Stimulated activated CD8-positive, alpha-beta memory T cell treated with anti-CD3 and anti-CD28 coated beads, Interleukin-2, amount 100 ng/mL, for 1 hour (primary cell): ENCODE measurements at places on chromosomes 11 and 22.

GRCh38 chr11:67002921-67003411 lies 20.0 kb upstream of the SYT12 start:
- DNase-seq = no peak

DNA sequence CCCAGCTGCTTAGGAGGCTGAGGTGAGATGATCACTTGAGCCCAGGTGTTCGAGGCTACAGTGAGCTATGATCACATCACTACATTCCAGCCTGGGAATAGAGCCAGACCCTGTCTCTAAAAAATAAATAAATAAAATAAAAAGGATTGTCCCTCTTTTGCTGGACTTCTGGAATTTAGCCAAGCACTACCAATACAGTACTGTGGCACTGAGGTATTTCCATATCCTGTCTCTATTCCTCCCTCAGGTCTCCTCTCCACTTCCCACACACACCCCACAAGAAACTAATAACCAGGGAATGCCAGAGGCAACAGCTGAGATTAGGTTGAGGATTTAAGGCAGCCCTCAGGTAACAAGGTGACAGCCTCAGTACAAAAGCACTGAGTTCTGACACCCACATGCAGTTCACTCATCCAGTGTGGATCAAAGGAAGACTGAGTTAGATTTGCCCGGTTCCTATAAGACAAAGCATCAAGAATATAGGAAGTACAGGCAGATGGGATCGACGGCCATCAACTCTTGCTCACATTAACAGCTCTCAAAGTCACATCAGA lies 4.5 kb upstream of the PPP2R1B start:
- DNase-seq = no peak

DNA sequence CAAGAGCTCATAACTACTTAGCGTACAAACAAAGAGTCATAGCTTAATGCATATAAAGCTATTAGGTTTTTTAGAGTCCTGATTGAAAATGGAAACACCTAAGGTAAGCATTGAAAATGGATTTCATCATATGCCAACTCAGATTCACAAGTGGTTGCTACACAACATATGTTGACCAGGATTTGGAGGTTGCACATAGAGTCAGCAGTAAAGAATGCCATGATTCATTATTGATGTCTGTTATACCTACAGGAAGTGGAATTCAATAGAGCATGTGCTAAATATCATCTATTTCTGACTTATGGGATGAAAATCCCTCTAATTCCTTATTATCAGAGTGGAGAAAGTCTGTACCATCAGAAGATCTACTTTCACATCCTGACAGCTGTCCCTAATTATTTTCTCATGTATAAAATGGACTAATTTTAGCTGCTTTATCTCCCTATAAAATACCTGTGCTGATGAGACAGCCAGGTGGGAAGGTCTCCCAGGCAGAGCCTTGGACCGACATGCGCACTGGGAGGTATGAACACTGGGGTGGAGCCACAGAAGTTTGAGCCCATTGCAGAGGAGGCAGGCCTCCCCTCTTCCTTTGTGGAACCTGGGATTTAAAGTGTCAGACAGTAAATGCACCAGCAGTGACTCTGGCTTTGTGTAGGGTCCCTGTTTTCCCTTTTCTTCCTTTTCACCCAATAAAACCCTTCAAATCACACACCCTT lies 204.2 kb downstream of the AASDHPPT start:
- no peak for DNase-seq

DNA sequence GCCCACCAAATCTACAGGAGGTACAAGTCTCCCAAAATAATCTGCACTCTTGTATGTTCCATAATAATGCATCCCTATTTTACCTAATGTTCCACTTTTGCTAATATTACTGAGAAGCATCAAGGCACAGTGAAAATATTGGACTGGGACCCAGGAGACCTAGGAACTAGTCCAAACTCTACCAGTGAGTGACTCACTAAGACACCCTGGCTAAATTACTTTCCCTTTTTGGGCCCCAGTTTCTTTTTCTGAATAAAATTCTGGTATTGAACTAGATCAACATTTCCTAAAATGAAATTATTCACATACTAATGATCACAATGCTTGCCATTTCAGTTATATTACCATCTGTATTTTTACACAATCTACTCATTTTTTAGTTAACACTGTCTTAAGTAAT lies 19.6 kb downstream of the THAP12 start:
- no peak for DNase-seq

DNA sequence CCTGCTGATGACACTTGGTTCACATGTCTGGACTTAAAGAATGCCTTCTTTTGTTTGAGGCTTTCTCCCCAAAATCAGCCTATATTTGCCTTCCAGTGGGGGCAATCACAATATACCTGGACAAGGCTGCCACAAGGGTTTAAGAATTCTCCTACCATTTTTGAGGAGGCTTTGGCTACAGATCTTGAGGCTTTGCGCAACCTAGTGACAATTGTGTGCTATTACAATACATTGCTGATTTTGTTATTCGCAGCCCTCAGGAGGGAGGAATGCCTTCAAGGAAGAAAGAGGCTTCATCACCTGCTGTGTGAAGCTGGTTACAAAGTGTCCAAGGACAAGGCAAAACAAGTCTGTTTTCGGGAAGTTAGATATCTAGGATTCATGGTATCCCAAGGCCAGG lies 50.8 kb upstream of the OR4C15 start:
- no peak for DNase-seq

GRCh38 chr11:128323381-128323780 lies 264.0 kb downstream of the ETS1 start:
- no peak for DNase-seq

- no peak for DNase-seq
Measured at GRCh38 chr11:133277886-133278285, 254.4 kb downstream of the OPCML start.

GRCh38 chr11:64032050-64032449 lies 3.7 kb upstream of the FLRT1 start:
- no peak for DNase-seq

DNA sequence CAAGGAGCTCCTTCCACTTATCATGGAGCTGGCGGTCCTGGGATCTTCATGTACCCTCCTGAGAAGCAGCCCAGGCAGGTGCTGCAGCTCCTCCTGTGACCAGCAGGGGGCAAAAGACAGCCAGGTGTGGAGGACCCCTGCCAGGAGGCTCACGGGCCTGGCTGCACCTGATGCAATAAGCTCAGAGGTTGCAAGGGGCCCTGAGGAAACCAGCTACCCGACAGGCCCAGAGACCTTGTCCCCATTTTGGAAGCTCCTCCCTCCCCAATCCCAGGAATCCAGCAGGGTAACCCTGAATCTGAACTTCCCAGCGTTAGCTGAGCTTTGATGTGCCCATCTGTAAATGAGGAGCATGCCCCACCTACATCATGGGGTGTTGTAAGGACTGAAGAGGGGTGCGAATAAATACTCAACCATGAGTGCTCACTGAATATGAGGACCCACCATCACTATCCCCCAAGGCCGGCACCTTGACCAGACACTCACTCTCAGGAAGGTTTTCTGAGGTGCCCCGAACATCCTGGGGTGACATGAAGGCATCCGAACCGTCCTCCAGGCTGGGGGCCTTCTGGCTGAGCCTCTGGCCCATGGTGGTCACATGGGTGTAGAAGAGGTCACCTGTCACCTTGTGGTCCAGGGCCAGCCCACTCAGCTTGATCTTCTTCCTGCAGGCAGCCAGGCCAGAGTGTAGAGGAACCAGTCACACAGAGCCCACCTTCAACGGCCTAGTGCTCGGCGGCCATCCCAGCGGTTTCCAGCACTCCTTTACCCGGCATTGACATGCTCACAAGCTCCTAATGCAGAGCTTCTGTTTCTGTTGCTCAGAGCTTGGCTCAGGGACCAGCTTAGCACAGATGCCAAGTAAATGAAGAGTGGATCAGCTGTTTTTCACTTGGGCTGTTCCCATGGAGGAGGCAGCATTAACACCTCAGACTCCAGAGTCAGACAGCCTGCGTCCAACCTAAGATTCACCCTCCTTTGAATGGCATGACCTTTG lies 21.7 kb downstream of the SLC43A1 start:
- peak; percentile 54 for DNase-seq

DNA sequence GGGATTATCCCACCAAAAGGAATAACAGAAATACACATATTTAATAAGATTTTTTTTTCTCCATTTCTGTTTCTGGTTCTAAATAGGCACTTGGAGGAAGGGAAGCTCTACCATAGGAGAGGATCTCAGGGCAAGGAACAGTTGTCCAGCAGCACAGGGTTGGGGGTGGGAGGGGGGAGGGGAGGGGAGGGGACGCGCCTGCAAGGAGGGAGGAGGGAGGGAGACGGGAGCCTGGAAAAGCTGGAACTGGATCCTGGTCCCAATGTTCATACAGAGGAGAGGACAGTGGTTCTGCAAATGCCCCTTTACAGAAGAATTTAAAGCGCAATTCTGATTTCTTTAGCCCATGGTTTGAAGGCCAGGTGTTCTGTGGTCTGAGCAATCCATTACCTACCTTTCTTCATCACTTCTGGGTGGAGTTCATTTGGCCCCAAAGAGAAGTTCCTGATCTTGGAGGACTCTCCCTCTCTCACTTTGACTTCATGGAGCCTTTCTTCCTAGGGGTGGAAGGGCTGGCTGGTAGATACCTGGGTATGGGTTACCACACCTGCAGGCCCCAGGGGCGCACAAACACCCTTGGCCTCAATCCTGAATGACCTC lies 348.9 kb upstream of the NCAM1 start:
- no peak for DNase-seq

GRCh38 chr11:77397631-77398030 lies 76.3 kb downstream of the PAK1 start:
- DNase-seq = no peak

DNA sequence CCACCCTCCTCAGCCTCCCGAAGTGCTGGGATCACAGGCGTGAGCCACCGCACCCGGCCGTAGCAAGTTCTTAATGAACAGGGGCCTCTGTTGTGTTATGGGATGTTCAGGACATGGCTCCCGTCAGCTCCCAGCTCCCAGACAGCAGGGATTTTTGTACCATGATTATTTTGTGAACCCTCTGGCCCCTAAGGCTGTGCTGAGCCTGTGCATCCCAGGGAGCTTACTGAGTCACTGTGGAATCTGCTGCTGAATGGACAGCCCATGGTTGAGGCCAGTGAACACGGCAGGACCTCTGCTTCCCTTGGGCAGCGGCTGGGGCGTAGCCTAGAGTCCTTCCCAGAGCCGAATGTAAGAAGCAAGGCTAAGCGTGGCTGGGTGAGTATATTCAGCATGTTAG lies 245.2 kb downstream of the NTM start:
- no peak for DNase-seq

DNA sequence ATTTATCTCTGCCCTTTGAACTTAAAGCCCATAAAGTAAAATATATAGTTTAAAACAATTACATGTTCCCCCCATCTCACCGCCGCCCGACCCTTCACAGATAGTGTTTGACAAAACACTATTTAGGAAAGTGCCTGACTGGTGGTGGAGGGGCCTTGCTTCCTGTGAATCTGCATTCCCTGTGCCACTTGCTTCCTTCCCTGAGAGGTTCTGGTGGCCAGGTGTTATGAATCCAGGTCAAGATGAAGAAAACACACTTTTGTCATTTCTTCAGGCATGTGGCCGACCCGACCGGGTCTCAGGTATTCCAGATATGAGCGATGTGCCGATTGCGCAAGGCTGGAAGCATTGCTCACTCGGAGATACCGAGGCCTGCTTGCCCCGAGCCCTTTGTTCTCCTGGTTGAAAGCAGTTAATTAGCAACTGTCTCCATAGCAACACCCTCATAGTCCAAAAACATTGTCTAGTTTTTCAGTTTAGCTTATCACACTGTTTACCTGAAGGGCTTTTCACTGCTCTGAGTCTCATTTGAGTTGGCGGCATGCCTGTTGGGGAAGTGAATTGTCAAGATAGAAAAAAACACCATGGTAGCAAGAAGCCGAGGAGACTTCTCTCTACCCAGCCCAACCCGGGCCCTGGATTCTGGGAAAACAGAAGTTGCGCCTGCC lies 128.3 kb downstream of the TEAD1 start:
- no peak for DNase-seq

- no peak for DNase-seq
Measured at GRCh38 chr11:133947321-133947756, 9.4 kb downstream of the IGSF9B start.

- DNase-seq = no peak
Measured at GRCh38 chr11:57901756-57902155, 121.9 kb upstream of the OR9Q1 start.

GRCh38 chr11:44377121-44377520 lies 67.2 kb upstream of the ALX4 start:
- DNase-seq = no peak

GRCh38 chr11:1931341-1932104 lies 12.0 kb downstream of the TNNT3 start:
- no peak for DNase-seq

DNA sequence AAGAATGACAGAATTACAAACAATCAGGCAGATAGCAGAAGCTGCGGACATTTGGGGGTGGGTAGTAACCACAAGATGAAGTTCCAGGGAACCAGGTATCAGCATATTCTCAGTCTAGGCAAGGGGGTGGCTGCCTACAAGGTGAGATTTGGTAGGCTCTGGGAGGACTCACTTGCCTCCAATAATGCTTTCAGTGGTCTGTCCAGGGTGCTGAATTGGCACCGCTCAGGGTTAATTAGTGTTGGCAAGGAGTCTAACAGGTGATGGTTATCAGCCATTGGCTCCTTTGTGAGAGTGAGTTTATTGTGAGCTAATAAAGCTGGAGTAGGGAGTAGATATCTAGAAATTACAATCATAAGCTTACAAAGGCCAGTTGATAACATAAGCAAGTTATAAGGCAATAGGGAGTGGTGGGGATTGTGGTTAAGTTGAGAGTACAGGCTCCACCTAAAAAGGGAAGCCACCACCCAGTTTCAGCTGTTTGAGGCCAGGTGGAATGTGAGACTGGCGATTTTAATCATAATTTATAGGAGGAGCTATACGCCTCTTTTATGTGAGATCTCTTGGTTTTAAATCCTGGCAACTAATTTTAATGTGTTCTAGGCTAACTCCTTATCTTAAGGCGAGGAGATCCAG lies 320.5 kb downstream of the MIAT start:
- DNase-seq = no peak

GRCh38 chr11:77559686-77560401 lies 29.9 kb upstream of the AQP11 start:
- no peak for DNase-seq
